Spinal cord (tissue), 10 donors: ENCODE measurements at places on chromosomes 5 and 9. TPM values are rescaled to one million over a fixed set of nuclear protein-coding genes. Genes with fewer than 3 reads are reported as not detected.

DNA sequence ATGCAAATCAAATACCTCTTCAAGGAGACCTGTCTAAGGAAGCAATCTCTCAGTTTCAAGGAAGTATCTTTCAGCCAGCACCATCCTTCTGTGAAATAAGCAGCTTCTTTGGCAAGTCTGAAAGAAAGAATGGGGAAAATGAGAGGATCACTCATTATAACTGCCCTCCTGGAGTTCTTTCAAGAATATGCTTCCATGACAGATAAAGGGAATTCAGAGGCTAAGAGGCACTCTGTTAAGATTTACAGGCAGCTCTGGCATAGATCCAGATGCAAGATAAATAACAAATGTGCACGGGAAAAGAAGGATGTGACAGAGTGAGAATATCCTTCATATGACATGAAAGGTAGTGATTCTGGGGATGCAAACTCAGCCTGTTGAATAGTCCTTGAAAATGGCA lies 348.2 kb upstream of the CCNG1 start:
- no peak overlapping the region for H3K27ac ChIP-seq
- no peaks in the 10 kb centered on the region for H3K27me3 ChIP-seq
- peak; percentile 79 for DNase-seq
- H3K36me3 ChIP-seq: no peaks in the 10 kb centered on the region
- no peaks in the 10 kb centered on the region for H3K4me1 ChIP-seq

- H3K27ac ChIP-seq: no peak overlapping the region
- DNase-seq: no peak
These were observed 43.7 kb upstream of the SHOC1 start for GRCh38 chr9:111838439-111838838.

- no peak for DNase-seq
- no peak overlapping the region for H3K4me3 ChIP-seq
- no peaks in the 10 kb centered on the region for H3K27me3 ChIP-seq
- no peak overlapping the region for H3K27ac ChIP-seq
These were observed 118.1 kb upstream of the TARS1 start for GRCh38 chr5:33322632-33323031.

DNA sequence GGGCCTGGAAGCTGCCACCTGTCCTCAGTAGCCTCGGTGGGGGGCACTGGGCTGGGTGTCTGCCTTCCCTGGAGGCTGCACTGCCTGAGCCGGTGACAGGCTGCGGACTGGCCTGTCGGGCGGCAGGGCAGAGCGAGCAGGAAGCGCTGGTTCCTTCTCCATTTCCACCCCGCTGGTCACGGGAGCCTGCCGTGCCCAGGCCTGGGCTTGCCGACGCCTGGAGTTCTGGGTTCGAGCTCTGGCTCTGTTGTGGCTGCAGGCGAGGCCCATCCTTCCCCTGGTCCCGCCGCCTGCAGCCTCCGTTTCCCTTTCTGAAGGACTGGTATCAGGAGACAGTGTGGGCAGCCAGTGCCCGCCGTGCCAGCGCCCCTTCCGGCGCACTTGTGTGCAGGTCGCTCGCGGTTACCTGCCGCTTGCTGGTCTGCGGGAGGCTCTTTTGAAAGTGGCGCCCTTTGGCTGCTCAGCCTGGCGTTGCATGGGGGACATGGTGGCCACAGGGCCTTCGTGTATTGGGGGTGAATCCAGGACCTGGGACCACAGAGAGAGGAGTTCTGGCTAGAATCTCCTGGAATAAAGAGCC lies 34.0 kb downstream of the RXRA start:
- peaks cover 36% of the 10 kb centered on the region for H3K36me3 ChIP-seq
- peaks cover 83% of the 10 kb centered on the region for H3K4me1 ChIP-seq
- H3K27ac ChIP-seq: no peak overlapping the region
- H3K4me3 ChIP-seq: no peak overlapping the region
- H3K27me3 ChIP-seq: no peaks in the 10 kb centered on the region

DNA sequence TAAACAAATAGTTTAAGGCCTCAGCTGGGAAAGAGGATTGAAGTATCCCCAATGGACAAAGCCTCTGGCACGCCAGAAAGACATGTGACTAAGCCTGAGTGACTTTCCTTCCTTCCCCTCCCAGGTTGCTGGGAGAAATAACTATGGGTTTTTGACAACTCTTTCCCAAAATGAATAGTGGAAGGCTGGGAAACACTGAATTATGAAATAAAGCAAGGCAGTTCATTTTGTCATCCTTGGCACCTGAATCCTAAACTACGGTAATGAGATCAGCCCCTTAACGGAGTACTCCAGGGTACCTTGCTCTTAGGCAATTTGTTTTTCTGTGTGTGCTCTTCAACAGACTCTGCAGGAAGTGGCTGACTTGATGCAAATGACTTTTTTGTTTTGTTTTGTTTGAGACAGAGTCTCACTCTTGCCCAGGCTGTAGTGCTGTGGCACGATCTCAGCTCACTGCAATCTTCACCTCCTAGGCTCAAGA lies 75.2 kb downstream of the LMNB1 start:
- H3K4me3 ChIP-seq: no peak overlapping the region
- peak overlapping the region; percentile 47 for H3K27ac ChIP-seq
- H3K36me3 ChIP-seq: no peaks in the 10 kb centered on the region
- H3K4me1 ChIP-seq: peaks cover 36% of the 10 kb centered on the region
- no peaks in the 10 kb centered on the region for H3K27me3 ChIP-seq

- H3K4me3 ChIP-seq: no peak overlapping the region
- H3K36me3 ChIP-seq: no peaks in the 10 kb centered on the region
- peaks cover 9% of the 10 kb centered on the region for H3K27me3 ChIP-seq
- peaks cover 15% of the 10 kb centered on the region for H3K4me1 ChIP-seq
- peak; percentile 75 for DNase-seq
These were observed 132.5 kb downstream of the HSD17B3 start for GRCh38 chr9:96169484-96169883.

FRRS1L gene
- total RNA-seq: 86.7 TPM

- H3K27me3 ChIP-seq: no peaks in the 10 kb centered on the region
- no peaks in the 10 kb centered on the region for H3K36me3 ChIP-seq
- no peaks in the 10 kb centered on the region for H3K4me1 ChIP-seq
- DNase-seq: no peak
- H3K4me3 ChIP-seq: no peak overlapping the region
These were observed 28.5 kb upstream of the PLPPR1 start for GRCh38 chr9:100999906-101000544.

DNA sequence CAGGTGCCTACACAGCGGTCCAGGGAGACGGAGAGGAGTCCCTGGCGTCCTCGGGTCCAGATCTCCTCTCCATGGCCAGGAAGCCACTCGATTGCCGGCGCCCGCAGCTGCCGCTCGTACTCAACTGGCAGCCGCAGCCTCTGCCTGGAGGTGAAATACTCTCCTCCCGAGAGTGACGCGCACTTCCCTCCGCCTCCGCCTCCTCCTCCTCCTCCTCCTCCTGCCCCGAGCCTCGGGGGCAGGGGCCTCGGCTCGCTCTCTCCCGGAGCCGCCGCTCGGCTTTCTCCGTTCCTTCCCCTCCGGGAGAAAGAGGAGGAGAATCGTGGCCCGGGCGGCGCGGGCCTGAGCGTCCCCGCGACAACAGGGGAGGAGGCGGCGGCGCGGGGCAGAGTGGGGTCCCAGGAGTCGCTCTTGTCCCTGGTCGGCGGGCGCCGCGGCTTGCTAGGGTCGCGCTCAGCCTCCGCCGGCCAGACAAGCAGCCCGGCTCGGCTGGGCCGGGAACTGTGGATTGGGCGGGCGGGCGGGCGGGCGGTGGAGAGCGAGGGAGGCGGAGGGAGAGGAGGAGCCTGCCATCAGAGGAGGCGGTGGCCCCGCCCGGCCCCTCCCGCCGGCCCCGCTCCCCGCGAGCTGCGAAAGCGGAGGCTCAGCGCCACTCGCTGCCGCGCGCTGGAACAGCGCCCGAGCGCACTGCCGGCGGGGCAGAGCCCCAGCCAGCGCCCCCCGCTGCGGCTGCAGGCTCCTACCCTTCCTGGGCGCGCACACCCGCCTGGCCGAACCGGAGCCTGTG lies at the start of gene CEMIP2:
Gene CEMIP2 (minus strand): TSS at position 126 of the 787 bp plus-strand sequence. CDS start 18,140 bp downstream, outside the sequence.
- peak; percentile 69 for DNase-seq
- peaks cover 3% of the 10 kb centered on the region for H3K27me3 ChIP-seq
- peak within 1 kb of the TSS; percentile 89 for H3K27ac ChIP-seq
- H3K4me3 ChIP-seq: peak within 1 kb of the TSS; percentile 70
- peaks cover 15% of the 10 kb centered on the region for H3K4me1 ChIP-seq
- no peaks in the 10 kb centered on the region for H3K36me3 ChIP-seq

DNA sequence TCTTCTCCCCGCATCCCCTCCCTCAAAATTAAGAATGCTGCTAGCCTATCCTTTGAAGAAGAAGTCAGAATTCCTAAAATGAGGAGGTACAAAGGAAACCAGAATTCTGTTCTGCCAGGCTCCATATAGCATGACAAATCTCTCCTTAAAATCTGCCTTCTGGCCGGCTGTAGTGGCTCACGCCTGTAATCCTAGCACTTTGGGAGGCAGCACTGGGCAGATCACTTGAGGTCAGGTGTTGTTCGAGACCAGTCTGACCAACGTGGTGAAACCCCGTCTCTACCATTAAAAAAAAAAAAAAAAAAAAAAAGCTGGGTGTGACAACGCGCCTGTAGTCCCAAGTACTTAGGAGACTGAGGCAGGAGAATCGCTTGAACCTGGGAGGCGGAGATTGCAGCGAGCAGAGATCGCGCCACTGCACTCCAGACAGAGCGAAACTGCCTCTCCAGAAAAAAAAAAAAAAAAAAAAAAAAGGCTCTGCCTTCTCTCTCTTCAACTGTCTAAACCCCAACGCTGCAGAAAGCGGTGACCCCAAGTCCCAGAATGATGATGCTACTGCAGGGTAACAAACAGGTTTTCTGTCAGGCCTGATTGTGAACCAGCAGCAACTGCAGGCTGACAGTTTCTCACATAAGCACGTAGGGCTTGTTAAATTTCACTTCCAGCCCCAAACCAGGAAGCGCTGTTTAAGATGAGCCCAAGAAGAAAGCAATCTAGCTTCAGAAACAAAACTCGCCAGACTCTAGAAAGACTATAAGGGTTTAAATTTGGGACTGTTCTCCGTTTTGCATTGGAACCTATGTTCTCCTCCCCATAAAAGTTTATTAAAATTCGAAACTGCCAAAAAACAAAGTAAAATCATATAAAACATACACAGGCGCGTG lies 963 bp upstream of the CAST start:
- H3K27ac ChIP-seq: peak overlapping the region; percentile 89
- no peaks in the 10 kb centered on the region for H3K27me3 ChIP-seq
- peak overlapping the region; percentile 86 for H3K4me3 ChIP-seq

DNA sequence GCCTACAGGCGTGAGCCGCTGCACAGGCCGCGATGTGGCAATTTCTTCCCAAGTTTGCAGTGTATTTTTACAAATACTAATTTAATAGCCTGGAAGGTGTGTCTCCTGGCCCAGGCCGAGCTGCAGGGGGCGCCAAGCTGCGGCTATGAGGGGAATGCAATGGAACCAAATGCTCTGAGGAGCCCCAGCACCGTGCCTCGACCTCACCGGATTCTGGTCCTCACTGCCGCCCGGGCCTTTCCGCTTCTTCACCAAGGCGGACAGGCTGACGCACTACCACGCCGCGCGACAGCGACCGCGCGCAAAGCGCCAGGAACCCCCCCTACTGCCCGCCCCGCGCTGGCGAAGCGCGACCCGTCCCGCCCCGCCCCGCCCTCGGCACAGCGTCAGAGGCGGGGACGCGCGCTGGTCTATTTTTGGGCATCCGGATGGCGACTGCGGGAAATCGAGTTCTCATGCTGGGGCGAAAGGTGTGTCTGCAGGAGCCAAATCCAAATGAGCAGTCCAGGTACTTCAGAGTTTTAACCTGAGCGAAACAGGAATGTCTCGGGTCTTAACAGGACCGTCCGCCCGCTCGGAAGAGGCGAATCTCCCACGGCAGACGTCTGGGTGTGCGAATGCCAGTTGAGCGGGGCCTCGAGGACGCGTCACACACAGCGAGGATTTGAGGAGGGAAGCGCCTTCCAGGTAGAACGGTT lies 31.7 kb upstream of the PRXL2C start:
- peaks cover 5% of the 10 kb centered on the region for H3K4me1 ChIP-seq
- peak overlapping the region; percentile 46 for H3K4me3 ChIP-seq
- peak overlapping the region; percentile 38 for H3K27ac ChIP-seq
- peak; percentile 89 for DNase-seq
- H3K27me3 ChIP-seq: no peaks in the 10 kb centered on the region

DNA sequence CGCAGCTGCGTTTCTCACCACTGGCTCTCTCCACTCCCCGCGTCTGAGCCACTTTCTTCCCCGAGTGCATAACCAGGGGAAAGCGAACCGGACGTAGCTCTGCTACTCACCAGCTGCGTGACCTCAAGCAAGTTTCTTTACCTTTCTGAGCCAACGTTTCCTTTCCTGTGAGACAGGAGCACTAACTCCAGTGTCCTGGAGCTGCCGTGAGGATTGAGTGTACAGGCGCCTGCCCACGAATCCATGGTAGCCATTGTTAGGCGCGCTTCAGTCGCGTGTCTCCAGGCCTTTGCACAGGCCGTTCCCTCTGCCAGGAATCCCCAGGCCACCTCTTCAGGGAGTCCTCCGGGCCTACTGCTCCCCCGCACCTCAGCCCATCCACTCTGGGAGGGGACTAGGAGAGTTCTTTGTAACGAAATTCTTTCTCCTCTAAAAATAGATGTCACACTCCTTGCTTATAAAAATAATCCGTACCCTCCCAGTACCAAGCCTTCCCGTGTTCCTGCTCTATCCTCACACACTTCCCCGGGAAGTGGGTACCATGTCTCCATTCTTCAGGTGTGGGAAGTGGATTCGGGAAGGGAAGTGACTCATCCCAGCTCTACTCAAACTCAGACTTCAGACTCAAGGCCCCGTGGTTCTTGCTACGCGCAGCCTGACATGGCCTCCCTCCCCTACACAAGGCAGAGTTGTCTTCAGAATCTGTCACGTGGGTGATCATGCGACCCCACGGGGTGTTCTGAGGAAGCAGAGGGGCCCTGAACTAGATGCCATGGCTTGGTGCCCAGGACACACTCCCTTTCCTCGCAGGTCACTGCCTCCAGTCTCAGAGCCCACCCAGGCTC lies 16.1 kb upstream of the CRB2 start:
- no peak for DNase-seq
- no peaks in the 10 kb centered on the region for H3K36me3 ChIP-seq
- H3K4me1 ChIP-seq: peaks cover 44% of the 10 kb centered on the region
- H3K27me3 ChIP-seq: no peaks in the 10 kb centered on the region
- no peak overlapping the region for H3K4me3 ChIP-seq
- H3K27ac ChIP-seq: peak overlapping the region; percentile 22

DNA sequence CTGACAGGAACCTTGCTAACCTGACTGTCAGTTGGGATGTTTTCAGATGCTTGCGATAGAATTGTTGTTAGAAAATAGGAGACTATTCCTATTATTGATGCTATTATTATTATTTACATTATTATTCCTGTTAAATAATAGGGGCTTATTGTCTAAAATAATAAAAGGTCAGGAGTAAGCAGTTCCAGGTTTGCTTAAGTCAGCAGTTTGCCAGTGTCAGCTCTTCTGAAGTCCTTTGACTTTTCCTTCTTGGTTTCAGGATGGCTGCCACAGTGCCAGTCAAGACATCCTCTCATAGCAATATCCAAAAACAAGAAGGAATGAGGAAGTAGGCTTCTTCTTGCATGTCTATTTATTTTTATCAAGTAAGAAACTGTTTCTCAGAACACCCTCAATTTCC lies 141.7 kb upstream of the MARCHF11 start:
- H3K4me1 ChIP-seq: no peaks in the 10 kb centered on the region
- no peak for DNase-seq
- H3K27me3 ChIP-seq: no peaks in the 10 kb centered on the region
- H3K4me3 ChIP-seq: no peak overlapping the region
- H3K27ac ChIP-seq: no peak overlapping the region
- no peaks in the 10 kb centered on the region for H3K36me3 ChIP-seq

- peak overlapping the region; percentile 80 for H3K27ac ChIP-seq
- no peaks in the 10 kb centered on the region for H3K36me3 ChIP-seq
- no peaks in the 10 kb centered on the region for H3K27me3 ChIP-seq
- peak; percentile 89 for DNase-seq
- H3K4me3 ChIP-seq: no peak overlapping the region
- peaks cover 11% of the 10 kb centered on the region for H3K4me1 ChIP-seq
These were observed 193.6 kb downstream of the ZSWIM6 start for GRCh38 chr5:61525512-61526206.

- no peak for DNase-seq
- no peaks in the 10 kb centered on the region for H3K27me3 ChIP-seq
- peaks cover 70% of the 10 kb centered on the region for H3K4me1 ChIP-seq
- no peak overlapping the region for H3K4me3 ChIP-seq
- H3K36me3 ChIP-seq: peaks cover 9% of the 10 kb centered on the region
These were observed 81.7 kb downstream of the ADAMTS2 start for GRCh38 chr5:179263391-179264052.
